ENCODE measurements at places on chromosomes 6 and 20. TPM values are rescaled to one million over a fixed set of nuclear protein-coding genes. Genes with fewer than 3 reads are reported as not detected.

Gene PSORS1C2
- total RNA-seq: not detected

Gene SLC25A27
- total RNA-seq: 2.5 TPM

Gene DEFB124
- not detected for total RNA-seq

Gene COL9A3
- total RNA-seq: 0.31 TPM

Gene HCRTR2
- total RNA-seq: not detected

- peak; percentile 34 for DNase-seq
Measured at GRCh38 chr6:149362289-149362688, 37.8 kb upstream of the SUMO4 start.

DNA sequence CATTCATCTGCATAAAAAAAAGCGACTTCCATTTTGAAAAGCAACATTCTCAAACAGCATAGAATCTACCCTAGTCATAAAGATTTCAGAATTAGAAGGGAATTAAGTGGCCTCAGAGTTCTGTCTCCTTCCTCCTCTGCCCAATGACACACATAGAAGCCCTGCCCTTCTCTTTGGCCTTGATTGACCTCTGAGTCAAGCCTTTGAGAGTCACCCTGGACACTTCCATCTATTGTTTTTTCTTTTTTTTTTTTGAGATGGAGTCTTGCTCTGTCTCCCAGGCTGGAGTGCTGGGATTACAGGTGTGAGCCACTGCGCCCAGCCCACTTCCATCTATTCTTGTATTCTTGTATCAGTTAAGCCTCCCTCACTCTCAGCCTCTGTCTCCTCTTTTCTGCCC, 44.8 kb upstream of the CTNNBL1 start:
- DNase-seq: no peak

GRCh38 chr6:165967810-165968407, 199.7 kb downstream of the TBXT start:
- DNase-seq: no peak

DNA sequence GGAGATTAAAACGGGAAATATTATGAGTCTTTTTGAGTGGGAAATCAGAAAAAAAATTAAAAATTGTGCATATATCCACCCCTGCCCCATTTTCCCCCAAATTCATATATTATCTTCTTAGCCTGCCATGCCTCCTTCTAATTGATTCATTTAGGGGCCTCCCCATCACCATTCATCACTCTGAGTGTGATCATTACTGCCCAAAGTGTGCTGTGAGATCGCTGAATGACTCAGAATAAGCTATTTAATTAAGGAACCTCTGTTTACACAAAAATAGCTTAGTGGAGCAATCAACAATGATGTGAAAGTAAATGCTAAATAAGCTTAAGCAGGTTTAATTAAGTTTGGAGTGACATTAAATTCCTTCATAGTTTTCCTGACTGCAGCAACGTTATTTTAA, 645.5 kb downstream of the GRIK2 start:
- no peak for DNase-seq

DNA sequence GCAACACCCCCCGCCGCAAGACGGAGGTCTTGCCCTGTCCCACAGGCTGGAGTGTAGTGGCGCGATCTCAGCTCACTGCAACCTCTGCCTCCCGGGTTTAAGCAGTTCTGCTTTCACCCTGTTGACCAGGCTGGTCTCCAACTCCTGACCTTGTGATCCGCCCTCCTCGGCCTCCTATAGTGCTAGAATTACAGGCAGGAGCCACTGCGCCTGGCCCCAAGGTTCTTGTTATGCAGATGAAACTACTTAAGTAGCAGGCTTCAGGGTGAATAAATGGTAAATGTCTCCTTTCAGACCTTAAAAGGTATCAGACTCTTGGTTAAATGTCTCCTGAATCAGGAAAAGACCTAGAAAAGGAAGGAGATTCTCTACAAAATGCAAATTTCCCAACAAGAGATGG, 95.4 kb upstream of the TMEM181 start:
- no peak for DNase-seq

DNA sequence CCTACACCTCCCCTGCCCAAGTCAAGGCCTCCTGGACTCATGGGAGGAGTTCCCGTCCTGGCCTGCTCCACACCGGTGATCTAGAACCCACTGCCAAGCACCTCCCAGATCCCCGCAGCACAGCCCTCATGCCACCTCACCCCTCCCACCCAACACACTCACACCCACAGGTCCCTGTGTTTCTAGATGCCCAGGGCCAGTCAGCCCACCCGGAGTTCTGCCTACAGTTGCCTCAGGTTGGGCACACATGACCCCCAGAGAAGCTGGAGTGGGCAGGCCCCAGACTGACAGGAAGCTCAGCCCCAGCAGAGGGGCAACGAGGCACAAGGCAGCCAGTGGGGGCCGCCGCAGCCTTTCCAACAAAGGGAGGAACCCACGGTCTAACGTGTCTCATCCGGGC, 29.6 kb downstream of the RRBP1 start:
- DNase-seq: no peak

DNA sequence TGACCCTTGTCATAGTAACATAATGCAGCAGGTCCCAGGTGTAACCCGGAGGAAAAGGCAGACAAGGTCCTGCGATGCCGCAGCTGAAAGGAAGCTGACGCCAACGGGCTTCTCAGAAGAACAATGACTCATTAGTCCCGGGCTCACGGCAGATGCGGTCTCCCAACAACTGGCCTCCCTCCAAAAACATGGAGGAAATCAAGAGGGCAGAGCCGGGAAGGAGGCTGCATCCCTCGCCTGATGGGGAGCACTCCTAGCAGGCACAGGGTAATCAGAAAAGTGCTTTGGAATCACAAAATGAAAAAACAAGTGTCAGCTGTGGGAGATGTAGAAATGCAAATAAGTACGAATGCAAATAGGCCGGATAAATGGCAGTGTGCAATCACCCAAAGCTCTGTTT, 165.2 kb upstream of the AGPAT4 start:
- no peak for DNase-seq

GRCh38 chr6:106182455-106182854, 96.3 kb downstream of the PRDM1 start:
- DNase-seq: no peak
